Liver (tissue), 10 donors: ENCODE measurements at places on chromosomes 6 and 20. TPM values are rescaled to one million over a fixed set of nuclear protein-coding genes. Genes with fewer than 3 reads are reported as not detected.

SLC13A3 gene
- 10.7 TPM for total RNA-seq

PRICKLE4 gene
- 1.4 TPM for total RNA-seq

CDK19 gene
- 7.6 TPM for total RNA-seq

HTR1B gene
- total RNA-seq, result 0.08 TPM

UTRN gene
- 83.7 TPM for total RNA-seq

CCM2L gene
- total RNA-seq, result 2.1 TPM

PAK5 gene
- not detected for total RNA-seq

MATN4 gene
- total RNA-seq, result not detected

PRND gene
- 0.23 TPM for total RNA-seq

FAM83D gene
- 2.8 TPM for total RNA-seq

IDH3B gene
- 68.6 TPM for total RNA-seq

DPPA5 gene
- total RNA-seq, result not detected

TBX18 gene
- 0.59 TPM for total RNA-seq

FAM209B gene
- not detected for total RNA-seq

TULP4 gene
- 53.3 TPM for total RNA-seq

PROCR gene
- 6.7 TPM for total RNA-seq

UNC5CL gene
- 16.2 TPM for total RNA-seq

RBM39 gene
- 209 TPM for total RNA-seq

ARFGEF3 gene
- 0.19 TPM for total RNA-seq

MYLK2 gene
- total RNA-seq, result not detected

PMEPA1 gene
- total RNA-seq, result 1.5 TPM

SLCO4A1 gene
- total RNA-seq, result 1.7 TPM

NOX3 gene
- total RNA-seq, result not detected

CDH4 gene
- 0.19 TPM for total RNA-seq

RBM24 gene
- 0.42 TPM for total RNA-seq

B3GALT4 gene
- total RNA-seq, result 1.5 TPM

PARD6B gene
- total RNA-seq, result 8.8 TPM

KIAA0408 gene
- total RNA-seq, result not detected

CD24 gene
- 14.2 TPM for total RNA-seq

SLC17A2 gene
- total RNA-seq, result 43.3 TPM

NFS1 gene
- total RNA-seq, result 40.3 TPM

PRL gene
- total RNA-seq, result not detected

STMND1 gene
- not detected for total RNA-seq

HLA-DPB1 gene
- 23.4 TPM for total RNA-seq

PHF20 gene
- total RNA-seq, result 10.7 TPM

BPIFB2 gene
- total RNA-seq, result 3.7 TPM

BPIFB4 gene
- not detected for total RNA-seq

SRSF12 gene
- 0.17 TPM for total RNA-seq

C20orf141 gene
- total RNA-seq, result not detected

NOTCH4 gene
- total RNA-seq, result 2.6 TPM

SYNDIG1 gene
- 0.08 TPM for total RNA-seq
